NCI-H1048 (cell line): ENCODE measurements at places on chromosomes 5 and 9.

DNA sequence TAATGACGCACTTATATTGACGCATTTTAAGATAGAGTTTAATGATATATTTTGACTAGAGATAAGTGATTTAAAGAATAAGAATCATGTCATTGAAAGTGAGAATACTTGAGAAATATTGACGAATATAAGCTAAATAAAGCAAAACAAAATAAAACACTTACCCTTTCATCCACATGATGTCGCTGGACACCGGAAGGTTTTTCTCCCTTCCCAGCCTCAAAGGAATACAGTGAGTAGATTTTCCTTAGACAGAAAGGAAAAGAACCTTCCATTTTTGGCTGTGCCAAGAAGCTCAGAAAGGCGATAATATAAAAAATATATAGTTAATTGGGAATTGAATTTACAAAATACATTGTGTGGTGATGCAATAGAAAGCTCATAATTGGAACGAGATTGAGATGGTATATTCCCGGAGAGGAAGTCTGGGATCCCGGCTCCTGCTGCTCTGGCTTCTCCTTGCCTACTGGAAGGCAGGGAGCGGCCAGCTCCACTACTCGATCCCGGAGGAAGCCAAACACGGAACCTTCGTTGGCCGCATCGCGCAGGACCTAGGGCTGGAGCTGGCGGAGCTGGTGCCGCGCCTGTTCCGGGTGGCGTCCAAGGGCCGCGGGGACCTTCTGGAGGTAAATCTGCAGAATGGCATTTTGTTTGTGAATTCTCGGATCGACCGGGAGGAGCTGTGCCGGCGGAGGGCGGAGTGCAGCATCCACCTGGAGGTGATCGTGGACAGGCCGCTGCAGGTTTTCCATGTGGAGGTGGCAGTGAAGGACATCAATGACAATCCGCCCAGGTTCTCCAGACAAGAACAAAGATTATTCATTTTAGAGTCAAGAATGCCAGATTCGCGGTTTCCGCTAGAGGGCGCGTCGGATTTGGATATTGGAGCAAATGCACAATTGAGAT, at the start of gene PCDHA5:
PCDHA5 (plus strand) TSS at position 239 of the 906 bp plus-strand sequence.
- DNase-seq: no peak

DNA sequence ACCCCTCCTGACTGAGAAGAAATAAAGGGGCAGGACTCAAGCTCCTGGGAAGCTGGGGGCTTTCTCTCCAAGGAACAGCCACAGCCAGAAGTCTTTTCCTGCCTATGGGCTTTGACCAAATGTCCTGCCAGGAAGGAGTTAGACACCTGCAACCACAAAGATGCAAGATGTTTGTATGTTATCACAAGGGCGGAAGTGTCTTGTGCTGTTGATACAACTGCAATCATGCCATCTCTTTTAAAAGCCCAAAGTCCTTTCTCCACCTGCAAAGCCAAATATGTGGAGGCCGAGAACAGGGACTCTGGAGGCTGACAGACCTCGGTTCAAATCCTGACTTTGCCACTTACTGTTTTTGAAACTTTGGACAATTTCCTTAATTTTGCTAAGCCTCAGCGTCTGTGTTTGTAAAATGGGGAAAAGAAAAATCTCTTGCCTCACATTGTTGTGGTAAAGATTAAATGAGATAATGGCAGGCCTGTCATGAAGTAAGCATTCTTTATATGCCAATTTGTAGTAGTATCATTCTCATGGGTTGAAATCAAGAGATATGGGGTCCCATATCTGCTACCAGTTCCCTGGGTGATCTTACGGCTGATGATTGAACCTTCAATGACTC, 17.0 kb downstream of the HRH2 start:
- DNase-seq: no peak

- DNase-seq: no peak
These were observed 17.4 kb downstream of the AKNA start for GRCh38 chr9:114370251-114370967.

DNA sequence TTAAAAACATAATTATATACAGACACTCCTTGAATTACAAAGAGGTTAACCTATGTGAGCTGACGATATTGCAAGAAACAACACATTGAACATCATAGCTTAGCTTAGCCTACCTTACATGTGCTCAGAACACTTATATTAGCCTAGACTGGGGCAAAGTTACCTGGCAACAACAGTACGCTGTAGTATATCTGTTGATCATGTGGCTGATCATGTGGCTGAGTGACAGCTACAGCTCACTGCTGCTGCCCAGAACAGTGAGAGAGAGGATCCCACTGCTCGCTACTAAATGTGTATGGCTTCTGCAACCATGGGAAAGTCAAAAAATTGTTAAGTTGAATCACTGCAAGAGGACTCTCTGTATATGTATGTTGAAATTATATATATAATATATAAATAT, 169.9 kb downstream of the CDH9 start:
- no peak for DNase-seq
